Activated T-helper 1 cell treated with anti-CD3 and anti-CD28 coated beads, Interleukin-12 subunit alpha, Interleukin-12 subunit beta, Interleukin-2, Interleukin-4 antibody, amounts not matched to agents 30 ng/mL and 10 ng/mL and 1 ng/mL, durations not matched to agents 14 hours and 24 hours and 36 hours (primary cell): ENCODE measurements at places on chromosomes 1 and 21. TPM values are rescaled to one million over a fixed set of nuclear protein-coding genes. Genes with fewer than 3 reads are reported as not detected.

GRCh38 chr1:80582980-80583379 lies 1217.8 kb upstream of the ADGRL2 start:
- no peaks in the 10 kb centered on the region for H3K27me3 ChIP-seq
- H3K36me3 ChIP-seq: no peaks in the 10 kb centered on the region
- no peak for DNase-seq
- H3K4me1 ChIP-seq: no peaks in the 10 kb centered on the region
- H3K27ac ChIP-seq: no peak overlapping the region

GRCh38 chr1:26404641-26405040 lies 6.0 kb upstream of the LIN28A start:
- H3K4me3 ChIP-seq: no peak overlapping the region
- no peak overlapping the region for H3K27ac ChIP-seq
- DNase-seq: no peak
- peaks cover 24% of the 10 kb centered on the region for H3K27me3 ChIP-seq

DNA sequence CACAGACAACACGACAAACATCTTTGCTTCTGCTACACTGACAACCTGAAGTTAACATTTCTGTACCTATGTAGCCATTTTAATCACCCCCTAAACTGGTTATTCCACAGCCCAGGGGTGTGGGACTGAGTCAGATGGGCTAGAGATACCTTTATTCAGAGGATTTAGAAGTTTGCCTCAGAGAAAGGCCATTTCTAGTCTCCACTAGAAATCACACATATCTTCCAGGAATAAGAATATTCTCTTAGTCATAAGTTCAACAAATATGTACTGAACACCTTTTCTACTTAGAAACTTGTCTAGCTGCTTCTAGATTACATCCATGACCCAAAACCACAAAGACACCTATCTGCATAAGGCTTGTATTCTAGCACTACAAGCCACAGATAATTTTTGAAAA lies 38.8 kb downstream of the ERG start:
- no peaks in the 10 kb centered on the region for H3K36me3 ChIP-seq
- DNase-seq: no peak
- no peak overlapping the region for H3K27ac ChIP-seq
- H3K27me3 ChIP-seq: peaks cover 2% of the 10 kb centered on the region
- H3K4me1 ChIP-seq: no peaks in the 10 kb centered on the region

Gene IQCC
- 5.7 and 6.0 TPM in 2 replicates for total RNA-seq
